ENCODE measurements at places on chromosomes 13 and 19.

GRCh38 chr19:38741670-38742069 is 2.6 kb downstream of the CAPN12 start:
- H3K4me3 ChIP-seq, result no peak overlapping the region
- H3K27me3 ChIP-seq, result no peaks in the 10 kb centered on the region
- H3K36me3 ChIP-seq, result peaks cover 3% of the 10 kb centered on the region
- H3K27ac ChIP-seq, result no peak overlapping the region

GRCh38 chr13:99022941-99023340 is 45.1 kb upstream of the DOCK9 start:
- H3K27me3 ChIP-seq, result no peaks in the 10 kb centered on the region
- no peak overlapping the region for H3K4me3 ChIP-seq
- peaks cover 23% of the 10 kb centered on the region for H3K36me3 ChIP-seq
- no peak overlapping the region for H3K27ac ChIP-seq
- DNase-seq, result no peak

GRCh38 chr13:77898097-77898496 is 20.5 kb downstream of the EDNRB start:
- no peaks in the 10 kb centered on the region for H3K36me3 ChIP-seq
- no peak overlapping the region for H3K27ac ChIP-seq
- H3K27me3 ChIP-seq, result peaks cover 8% of the 10 kb centered on the region
- H3K4me3 ChIP-seq, result no peak overlapping the region
- DNase-seq, result no peak

DNA sequence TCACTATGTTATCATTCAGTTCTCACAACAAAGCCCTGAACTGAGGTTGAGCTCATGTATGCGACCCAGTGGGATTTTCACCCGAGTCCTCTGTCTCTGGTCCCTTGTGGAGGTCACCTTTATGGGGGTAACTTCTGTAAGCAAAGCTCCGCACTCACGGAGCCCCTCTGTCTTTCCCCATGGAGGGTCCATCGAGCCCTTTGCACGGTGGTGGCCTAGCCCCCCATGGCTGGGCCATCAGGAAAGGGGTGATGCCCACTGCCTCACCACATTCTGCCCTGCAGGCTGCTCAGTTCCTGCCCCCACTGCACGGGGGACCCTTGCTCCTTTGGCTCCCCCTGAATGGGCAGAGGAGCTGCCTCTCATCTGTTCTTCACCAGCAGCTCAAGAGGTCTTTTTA is 39.6 kb downstream of the CHST8 start:
- H3K4me3 ChIP-seq, result no peak overlapping the region
- no peaks in the 10 kb centered on the region for H3K36me3 ChIP-seq
- peaks cover 2% of the 10 kb centered on the region for H3K27me3 ChIP-seq
- no peak overlapping the region for H3K27ac ChIP-seq
- no peak for DNase-seq

DNA sequence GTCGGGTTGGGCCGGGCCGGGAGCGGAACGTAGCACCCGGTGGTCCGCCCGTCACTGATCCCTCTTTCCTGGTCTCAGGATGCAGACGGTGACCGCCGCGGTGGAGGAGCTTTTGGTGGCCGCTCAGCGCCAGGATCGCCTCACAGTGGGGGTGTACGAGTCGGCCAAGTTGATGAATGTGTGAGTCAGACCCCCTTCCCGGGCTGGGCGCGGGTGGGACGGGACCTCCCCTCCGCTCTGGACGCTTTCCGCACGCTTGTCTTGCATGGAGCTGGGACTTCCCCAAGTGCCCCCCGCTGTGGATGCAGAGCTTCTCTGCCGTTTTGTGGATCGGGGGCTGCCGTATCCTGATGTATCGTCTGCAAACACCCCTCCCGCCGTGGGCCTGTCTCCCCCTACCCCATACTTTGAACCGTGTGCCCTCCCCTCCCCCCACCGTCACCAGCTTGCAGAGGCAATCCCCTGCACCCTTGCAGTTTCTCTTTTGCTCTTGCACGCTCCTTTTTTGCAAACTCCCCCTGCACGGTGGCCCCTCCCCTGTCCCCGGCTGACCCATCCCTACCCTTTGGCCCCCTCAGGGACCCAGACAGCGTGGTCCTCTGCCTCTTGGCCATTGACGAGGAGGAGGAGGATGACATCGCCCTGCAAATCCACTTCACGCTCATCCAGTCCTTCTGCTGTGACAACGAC is 669 bp downstream of the GADD45B start:
- peaks cover 23% of the 10 kb centered on the region for H3K36me3 ChIP-seq
- DNase-seq, result peak; percentile 74
- no peaks in the 10 kb centered on the region for H3K27me3 ChIP-seq
- peaks cover 10% of the 10 kb centered on the region for H3K4me1 ChIP-seq
- H3K4me3 ChIP-seq, result peak overlapping the region; percentile 94
